Epithelial cell of proximal tubule (primary cell): ENCODE measurements at places on chromosomes 3 and 15.

GRCh38 chr3:171055336-171056178 lies 29.0 kb upstream of the SLC2A2 start:
- peak; percentile 70 for DNase-seq

DNA sequence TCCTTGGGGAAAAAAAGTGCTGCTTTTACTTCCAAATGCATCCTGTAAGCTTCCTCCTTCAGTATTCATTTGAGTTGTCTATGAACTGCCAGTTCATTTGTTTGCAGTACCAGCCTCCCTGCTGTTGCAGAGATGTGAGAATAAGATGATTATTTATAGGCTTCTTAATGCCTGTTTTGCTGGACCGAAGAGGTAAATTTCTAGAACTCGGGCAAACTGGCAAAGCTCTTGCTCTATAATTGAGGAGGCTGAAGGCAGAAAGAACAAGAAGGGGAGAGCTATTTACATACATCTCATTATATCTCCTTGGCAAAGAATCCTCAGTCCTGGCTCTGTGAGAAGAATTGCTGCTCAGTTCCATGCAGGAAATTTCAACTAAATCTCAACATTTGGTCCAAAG lies 790.4 kb downstream of the GRM7 start:
- no peak for DNase-seq

GRCh38 chr15:48856942-48857341 lies 21.0 kb upstream of the EID1 start:
- no peak for DNase-seq

GRCh38 chr3:104044002-104044401 lies 1322.7 kb upstream of the ALCAM start:
- DNase-seq, result no peak

GRCh38 chr15:75138016-75138999 lies 63.4 kb upstream of the C15orf39 start:
- DNase-seq, result no peak

- DNase-seq, result no peak
Observed at GRCh38 chr3:11386465-11387113, 114.4 kb downstream of the ATG7 start.

DNA sequence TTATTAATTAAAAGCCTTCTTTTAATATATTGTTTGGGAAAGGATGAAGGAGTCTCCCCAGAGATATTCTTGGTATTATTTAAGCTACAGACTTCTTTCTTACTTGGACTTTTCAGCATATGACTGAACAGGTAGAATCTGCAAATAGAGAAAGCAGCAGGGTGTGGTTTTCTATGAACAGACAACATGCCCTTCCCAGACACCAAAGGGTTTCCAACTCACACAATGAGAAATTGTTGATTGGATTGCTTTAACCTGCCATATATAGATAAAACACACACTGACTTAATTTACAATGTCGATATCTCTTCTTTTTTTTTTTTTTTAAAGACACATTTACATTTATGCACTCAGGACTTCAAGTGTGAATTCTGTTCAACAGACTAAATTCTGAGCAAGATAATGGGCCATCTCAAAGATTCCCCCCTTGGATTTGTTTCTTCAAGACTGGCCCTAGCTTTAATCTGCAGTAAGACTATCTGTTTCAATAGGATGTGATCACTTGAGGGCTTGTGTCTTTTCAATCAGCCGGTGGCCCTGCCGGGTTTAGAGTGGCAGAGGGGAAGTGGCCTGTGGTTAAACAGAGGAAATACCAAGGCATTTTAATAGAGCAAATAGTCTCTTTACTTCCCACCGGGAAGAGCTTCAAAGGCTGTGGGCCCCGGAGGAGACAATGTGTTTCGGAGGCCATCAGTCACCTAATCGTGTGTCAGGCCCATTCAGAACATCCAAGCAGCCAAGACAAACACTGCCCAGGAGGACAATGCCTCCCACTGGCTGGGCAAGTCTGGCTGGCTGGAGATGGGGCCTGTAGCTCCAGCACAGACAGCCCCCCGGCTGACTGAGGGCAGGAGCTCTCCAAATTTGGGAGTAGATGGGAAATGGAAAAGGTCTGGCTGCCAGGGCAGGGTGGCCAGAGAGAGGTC lies 6.1 kb downstream of the IL17RD start:
- DNase-seq, result no peak

DNA sequence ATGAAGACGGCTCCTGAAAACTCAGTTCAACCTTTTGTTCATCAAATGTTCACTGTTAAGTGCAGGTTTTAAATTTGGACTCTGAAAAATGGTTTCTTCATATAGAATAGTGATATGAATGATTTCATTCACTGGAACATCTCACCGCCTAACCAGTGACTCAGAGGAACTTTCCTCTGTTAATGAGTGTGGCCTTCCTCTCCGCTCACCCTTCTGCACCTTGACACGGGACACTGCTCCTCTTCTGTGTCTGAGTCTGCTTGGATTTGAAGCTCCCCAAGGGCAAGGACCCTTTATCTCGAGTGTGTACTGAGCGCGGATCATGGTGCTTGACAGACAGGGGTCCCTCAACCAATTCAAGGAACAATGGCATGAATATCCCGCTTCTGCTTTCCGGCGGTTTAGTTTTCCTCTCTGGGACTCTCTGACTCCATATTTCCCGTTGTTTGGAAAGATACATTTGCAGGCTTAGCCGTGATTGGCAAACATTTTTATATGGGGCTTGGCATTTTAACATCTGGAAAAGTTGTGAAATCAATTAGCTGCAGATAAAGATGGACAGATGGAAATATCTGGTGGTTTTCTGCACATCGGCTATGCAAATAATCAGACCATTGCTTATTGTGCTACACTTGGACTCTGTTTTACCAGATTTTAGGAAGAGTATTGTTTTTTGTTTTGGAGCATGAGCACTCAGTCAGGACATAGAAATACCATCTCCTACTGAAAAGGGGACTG lies 20.9 kb downstream of the KBTBD8 start:
- DNase-seq, result no peak

DNA sequence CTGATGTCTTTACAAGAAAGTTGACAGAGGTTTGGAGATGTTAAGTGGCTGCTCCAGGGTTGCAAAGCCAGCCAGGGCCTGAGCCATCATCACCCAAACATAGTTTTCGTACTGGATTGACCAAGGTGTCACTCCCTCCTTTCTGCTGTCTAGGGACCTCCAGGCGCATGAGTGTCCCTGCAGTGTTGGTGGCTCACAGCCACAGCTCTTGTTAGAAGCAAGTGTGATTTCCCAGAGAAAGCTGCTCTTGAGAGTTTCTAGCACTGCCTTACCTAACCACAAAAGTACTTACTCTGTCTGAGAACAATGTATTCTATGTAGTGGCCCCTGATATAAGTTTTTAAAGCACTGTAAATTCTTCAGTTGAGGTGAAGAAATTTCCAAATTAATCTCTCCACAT lies 144.1 kb downstream of the SOX2 start:
- DNase-seq, result no peak

- DNase-seq, result no peak
Observed at GRCh38 chr15:65646486-65646885, 24.7 kb downstream of the SLC24A1 start.

DNA sequence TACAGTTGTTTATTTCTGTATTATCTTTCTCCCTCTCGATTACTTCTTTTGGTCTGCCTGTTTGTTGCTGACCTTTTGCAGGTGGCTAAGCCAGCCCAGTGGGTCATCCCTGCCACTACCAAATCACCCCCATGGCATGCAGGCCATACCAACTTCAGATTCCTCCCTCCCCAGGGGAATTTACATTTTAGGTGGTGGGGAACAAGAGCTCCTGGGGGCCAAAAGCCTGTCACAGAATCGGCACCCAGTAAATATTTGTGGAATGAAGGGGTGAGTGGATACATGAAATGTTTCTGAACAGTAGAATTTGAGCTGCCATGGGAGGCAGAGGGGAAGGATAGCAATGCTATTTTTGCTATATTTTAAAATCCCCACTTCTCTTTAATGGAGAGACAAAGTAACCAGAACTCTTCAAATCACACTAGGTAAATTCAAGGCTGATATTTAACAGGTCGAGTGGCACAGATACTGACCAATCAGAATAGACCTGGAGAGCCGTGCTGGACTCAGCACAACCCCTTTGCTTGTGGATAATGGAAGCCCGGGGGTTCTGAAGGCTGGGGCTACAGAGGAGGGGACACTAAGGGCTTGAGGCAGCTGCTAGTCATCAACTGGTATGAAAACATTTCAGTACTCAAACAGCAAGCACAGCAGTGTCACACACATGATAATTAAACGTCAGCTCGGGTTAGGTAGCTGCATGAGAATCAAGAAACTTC lies 54.3 kb upstream of the SMAD3 start:
- no peak for DNase-seq

DNA sequence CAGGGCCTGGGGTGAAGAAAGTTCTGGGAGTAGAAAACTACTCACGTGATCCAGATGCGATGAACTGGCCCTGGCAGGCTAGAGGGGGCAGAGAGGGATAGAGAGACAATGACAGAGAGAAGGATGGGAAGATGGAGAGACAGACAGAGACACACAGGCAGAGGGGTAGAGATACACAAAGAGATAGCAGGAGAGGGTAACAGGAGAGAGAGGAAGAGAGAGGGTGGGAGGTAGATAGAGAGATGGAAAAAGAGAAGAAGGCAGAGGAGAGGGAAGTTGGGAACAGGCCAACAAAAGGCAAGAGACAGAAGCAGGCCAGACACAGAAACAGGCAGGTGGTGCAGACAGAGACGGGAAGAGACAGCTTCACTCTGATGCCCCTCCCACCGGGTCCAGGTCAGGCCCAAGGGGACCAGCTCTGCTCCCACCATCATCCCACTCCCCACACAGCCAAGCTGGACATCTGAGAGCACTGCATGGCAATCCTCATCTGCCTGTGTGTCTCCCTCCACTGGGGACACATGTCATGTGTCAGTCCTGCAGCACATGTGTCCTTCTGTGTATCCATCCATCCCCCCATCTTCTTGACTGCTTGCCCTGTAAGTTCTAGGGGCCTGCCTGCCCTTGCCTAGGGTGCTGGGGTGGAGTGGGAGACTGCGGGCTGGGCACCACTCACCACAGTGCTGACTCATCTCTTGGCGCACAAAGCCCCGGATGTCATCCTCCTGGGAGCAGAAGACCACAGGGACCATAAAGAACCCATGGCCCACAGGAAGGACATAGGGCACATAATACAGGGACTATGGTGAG lies 2.2 kb upstream of the UCN2 start:
- no peak for DNase-seq

GRCh38 chr3:170967126-170967525 lies 58.7 kb upstream of the EIF5A2 start:
- DNase-seq, result no peak

DNA sequence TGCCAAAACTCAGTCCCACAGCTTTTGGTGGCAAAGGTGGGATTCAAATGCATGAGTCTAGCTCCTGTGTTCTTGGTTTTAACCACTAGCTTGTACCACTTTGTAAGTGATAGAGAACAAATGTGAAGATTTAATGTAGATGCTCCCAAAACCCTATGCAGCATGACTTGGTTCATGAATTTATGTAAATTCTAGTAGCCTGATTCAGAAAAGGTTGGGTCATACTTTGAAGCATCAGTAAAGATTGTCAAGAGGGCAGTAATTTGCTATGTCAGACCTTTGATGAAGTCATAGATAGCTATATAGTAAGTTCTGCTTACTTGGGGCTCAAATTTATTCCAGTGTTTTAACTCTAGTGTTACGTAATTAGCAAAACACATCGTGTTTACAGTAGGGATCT lies 75.6 kb downstream of the VPS8 start:
- no peak for DNase-seq

GRCh38 chr3:85355572-85355971 lies 396.8 kb downstream of the CADM2 start:
- DNase-seq, result no peak
